Hair follicular keratinocyte (primary cell): ENCODE measurements at places on chromosomes 13 and 19. TPM values are rescaled to one million over a fixed set of nuclear protein-coding genes. Genes with fewer than 3 reads are reported as not detected.

Gene PPP6R1
- 33.8 and 38.8 TPM in 2 replicates for total RNA-seq

Gene PRR36
- not detected in 2 replicates for total RNA-seq

Gene ZNF266
- 7.1 and 8.8 TPM in 2 replicates for total RNA-seq

Gene ZNF431
- total RNA-seq: 2.0 and 2.6 TPM in 2 replicates

Gene IL17D
- 0.16 TPM in 1 of 2 replicates, not detected in the other for total RNA-seq

Gene IFNL1
- not detected in 2 replicates for total RNA-seq

Gene GJB2
- total RNA-seq: 409 and 921 TPM in 2 replicates

Gene ZNF468
- total RNA-seq: 6.8 and 10.1 TPM in 2 replicates

Gene B3GNT8
- 6.3 and 9.4 TPM in 2 replicates for total RNA-seq

Gene SCN1B
- 0.42 and 0.70 TPM in 2 replicates for total RNA-seq

Gene HSPB6
- 0.15 TPM in 1 of 2 replicates, not detected in the other for total RNA-seq

Gene TARM1
- not detected in 2 replicates for total RNA-seq

Gene RFPL4AL1
- total RNA-seq: not detected in 2 replicates

Gene CALM3
- total RNA-seq: 178 and 232 TPM in 2 replicates

Gene WASF3
- total RNA-seq: 4.3 and 4.8 TPM in 2 replicates

Gene TNFSF13B
- total RNA-seq: 0.08 TPM in 1 of 2 replicates, not detected in the other

Gene DACH1
- not detected in 2 replicates for total RNA-seq

Gene PEPD
- 24.1 and 29.2 TPM in 2 replicates for total RNA-seq

Gene ACP7
- 3.0 and 3.7 TPM in 2 replicates for total RNA-seq

Gene CYP4F8
- total RNA-seq: not detected in 2 replicates

Gene TPP2
- total RNA-seq: 21.7 and 34.7 TPM in 2 replicates

Gene SIX5
- 10.8 and 14.8 TPM in 2 replicates for total RNA-seq

Gene SULT2A1
- not detected in 2 replicates for total RNA-seq

Gene CD177
- total RNA-seq: 0.15 and 0.23 TPM in 2 replicates

Gene ZNF888
- total RNA-seq: 3.4 and 6.2 TPM in 2 replicates

Gene SLITRK5
- under 0.01 TPM in 2 replicates for total RNA-seq
